ENCODE measurements at places on chromosomes 16 and 17.

DNA sequence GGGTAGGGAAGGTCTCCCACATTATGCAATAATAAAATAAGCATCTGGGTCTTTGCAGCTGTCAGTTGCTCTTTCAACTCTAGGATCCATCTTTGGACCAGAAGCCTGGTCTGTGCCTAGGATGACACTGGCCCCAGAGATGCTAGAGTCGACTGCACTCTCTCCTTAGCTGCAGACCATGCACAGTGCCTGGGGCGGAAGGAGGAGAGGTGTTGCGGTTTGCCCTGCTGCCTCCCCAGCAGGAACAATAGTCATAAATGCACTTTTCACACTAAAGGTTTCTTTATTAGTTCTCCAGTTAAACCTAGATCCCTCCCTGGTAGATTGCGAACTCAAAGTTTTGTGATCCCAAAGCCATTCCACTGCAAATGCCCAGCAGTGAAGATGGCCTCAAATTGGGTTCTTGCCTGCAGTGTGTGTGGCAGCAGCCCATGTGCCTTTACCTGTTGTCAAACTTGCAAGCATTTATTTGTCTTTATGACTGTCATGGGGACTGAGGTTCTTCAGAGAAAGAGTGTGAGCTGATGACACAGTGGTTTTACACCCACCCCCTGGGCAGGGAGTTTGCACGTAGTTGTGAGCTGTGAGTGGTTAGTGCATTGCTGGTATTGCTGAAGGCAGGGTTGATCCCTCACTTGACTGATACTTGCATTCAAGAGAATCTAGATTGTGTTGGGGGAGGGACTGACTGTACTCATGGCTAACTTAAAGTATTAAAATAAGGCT lies 10.3 kb downstream of the ATXN1L start:
- no peak for DNase-seq

DNA sequence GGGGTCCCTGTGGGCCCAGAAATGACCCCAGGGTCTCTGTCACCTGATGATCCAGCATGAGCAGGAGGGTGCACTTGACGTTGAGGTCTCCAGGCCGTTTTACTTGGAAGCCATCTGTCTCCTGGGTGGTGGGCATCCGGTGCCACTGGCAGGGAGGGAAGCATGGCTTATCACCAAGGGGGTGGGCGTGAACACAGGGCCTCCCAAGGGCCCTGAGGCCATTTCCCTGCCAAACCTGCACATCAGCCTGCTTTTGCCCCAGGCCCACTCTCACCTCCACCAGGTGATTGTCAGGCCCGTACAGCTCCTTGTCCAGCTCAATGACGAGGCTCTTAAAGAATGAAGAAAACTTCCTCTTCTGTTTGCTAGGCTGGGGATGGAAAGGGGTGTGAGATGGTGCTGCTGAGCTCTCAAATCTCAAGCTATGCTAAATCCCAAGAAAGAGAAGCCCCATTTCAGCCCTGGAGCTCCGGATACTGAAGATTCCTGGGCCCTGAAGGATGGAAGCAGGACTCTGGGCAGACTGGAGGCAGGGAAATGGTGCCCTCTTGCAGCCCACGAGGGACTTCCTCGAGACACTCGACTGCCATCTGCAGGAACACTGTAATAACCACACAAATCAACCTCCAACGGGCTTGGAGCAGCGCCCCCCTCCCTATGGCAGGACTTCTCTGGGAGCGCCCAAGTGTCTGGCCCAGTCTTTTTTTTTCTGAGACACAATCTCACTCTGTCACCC lies 7.1 kb upstream of the FTSJ3 start:
- DNase-seq, result no peak

GRCh38 chr16:68128577-68129305 lies 43.6 kb downstream of the NFATC3 start:
- no peak for DNase-seq

GRCh38 chr17:59669944-59670343 lies 37.3 kb downstream of the PTRH2 start:
- no peak for DNase-seq

- no peak for DNase-seq
These were observed 89.7 kb upstream of the CLEC18A start for GRCh38 chr16:69861292-69862030.

GRCh38 chr16:383326-384051 lies 1.7 kb upstream of the PGAP6 start:
- DNase-seq, result no peak

DNA sequence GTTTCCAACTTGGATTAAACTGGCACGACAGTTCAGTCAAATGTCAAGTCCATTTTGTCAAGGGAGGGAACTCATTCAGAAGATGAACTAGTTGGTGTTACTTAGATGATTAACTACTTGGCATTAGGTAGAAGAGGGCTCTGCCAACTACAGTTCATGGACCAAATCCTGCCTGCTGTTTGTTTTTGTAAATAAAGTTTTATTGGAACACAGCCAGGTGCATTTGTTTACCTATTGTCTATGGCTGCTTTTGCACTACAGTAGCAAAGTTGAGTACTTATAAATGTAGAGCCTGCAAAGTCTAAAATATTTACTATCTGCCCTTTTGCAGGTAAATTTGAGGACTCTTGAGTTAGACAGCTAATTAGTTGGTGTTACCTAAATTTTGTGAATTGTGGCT lies 410.0 kb downstream of the MAF start:
- DNase-seq, result no peak

DNA sequence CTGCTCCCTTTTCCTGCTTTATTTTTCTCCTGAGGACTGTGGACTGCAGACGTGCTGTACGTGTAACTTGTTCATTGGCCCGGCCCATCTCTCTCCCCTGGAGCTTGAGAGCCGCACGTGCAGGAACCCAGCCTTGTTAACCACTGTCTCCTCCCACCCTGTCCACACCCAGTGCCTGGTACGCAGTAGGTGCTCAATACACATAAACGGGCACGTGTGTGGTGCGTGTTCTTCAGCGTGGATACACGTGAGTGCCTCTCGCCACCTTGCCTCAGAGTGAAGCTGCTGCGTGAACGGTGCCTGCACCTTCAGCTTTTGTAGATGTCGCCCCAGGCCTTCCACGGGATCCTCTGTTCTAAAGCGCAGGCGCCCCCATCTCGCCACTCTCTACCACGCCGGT lies 96.3 kb upstream of the CHMP6 start:
- no peak for DNase-seq

- no peak for DNase-seq
These were observed 543 bp downstream of the ARHGAP23 start for GRCh38 chr17:38428643-38429371.
